ENCODE measurements at places on chromosomes 1 and 21. TPM values are rescaled to one million over a fixed set of nuclear protein-coding genes. Genes with fewer than 3 reads are reported as not detected.

CHI3L2 gene
- not detected for total RNA-seq

SPRR4 gene
- not detected for total RNA-seq

C1orf105 gene
- not detected for total RNA-seq

KCNH1 gene
- total RNA-seq, result 0.11 TPM

APOBEC4 gene
- not detected for total RNA-seq

CRYBG2 gene
- 11.8 TPM for total RNA-seq

DMRTA2 gene
- total RNA-seq, result 0.11 TPM

FCN3 gene
- 0.22 TPM for total RNA-seq

PLPP3 gene
- 26.7 TPM for total RNA-seq

SDC3 gene
- total RNA-seq, result 25.9 TPM

OR2G6 gene
- total RNA-seq, result not detected

HEATR1 gene
- total RNA-seq, result 84.8 TPM

ALX3 gene
- not detected for total RNA-seq

GPR25 gene
- not detected for total RNA-seq

TMEM35B gene
- 7.7 TPM for total RNA-seq

TTLL10 gene
- total RNA-seq, result 0.79 TPM

BCAN gene
- 0.88 TPM for total RNA-seq

CTSK gene
- 4.3 TPM for total RNA-seq

GBP2 gene
- not detected for total RNA-seq

SMPDL3B gene
- total RNA-seq, result 49.5 TPM

CFHR3 gene
- total RNA-seq, result 1.4 TPM

CFAP141 gene
- not detected for total RNA-seq

Measured in H9 (cell line).